ENCODE measurements at places on chromosomes 12 and 14.

DNA sequence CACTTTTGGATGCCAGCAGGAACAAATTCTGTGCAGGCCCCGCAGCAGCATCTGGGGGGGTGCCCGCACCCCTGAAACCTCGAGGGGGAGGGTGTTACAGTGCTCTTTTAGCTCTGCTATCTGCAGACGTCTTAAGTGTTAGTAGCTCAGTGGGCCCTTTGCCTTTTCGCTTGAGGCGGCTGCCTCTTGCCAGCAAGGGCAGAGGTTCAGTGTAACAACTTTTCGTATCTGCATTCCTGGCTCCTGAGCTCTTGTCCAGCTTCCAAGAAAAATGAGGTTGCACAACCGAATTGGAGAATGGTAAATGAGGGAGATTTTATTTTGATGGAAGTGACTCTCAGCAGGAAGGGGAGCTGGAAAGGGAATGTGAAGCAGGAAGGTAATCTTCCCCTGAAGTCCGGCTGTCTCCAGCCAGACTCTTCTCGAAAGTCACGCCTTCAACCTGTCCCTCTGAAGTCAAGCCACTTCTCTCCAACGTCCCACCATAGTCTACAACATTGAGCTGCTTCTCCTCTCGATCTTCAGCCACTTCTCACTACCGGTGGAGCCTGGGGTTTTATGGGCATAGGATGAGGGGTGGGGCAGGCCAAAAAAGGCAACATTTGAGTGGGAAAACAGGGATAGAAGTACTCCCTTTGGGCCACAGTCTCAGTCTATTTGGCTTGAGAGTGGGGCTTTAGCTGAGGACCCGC lies 17.8 kb downstream of the TAS2R50 start:
- DNase-seq: peak; percentile 44

GRCh38 chr14:100747021-100747586 lies 20.4 kb downstream of the DLK1 start:
- DNase-seq: peak; percentile 64

DNA sequence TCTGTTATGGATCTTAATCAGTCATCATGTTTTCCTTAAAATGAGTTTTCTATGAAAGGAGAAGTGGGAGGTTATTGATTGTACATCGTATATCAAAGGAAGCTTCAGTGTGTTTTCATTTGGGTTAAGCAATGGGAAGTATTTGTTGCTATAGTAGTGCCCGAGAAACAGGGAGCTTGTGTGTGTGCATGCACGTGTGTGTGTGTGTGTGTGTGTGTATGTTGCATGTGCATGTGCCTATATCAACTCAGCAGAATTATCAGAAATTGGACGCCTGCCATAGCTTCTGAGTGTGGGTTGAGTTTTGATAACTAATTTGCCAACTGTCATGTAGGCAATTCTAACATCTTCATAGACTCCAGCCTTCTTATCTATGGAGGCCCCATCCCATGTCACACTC lies 246.1 kb upstream of the CRY1 start:
- DNase-seq: no peak

DNA sequence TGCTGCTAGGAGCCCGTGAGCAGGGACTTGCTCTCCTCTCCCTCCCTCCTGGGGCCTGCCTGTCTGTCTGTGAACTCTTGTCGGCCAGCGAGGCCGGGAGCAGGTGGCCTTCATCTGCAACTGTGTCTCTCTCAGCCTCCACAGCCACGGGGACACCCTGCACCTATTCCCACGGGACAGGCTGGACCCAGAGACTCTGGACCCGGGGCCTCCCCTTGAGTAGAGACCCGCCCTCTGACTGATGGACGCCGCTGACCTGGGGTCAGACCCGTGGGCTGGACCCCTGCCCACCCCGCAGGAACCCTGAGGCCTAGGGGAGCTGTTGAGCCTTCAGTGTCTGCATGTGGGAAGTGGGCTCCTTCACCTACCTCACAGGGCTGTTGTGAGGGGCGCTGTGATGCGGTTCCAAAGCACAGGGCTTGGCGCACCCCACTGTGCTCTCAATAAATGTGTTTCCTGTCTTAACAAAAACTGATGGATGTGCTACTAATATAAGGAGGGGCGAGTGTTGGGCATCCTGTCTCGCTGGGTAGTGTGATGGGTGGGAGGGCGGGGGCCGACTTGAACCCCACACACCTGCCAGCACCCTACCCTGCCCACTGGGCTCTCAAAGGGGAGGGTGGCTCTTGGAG lies 34.8 kb downstream of the MEG3 start:
- DNase-seq: peak; percentile 36

DNA sequence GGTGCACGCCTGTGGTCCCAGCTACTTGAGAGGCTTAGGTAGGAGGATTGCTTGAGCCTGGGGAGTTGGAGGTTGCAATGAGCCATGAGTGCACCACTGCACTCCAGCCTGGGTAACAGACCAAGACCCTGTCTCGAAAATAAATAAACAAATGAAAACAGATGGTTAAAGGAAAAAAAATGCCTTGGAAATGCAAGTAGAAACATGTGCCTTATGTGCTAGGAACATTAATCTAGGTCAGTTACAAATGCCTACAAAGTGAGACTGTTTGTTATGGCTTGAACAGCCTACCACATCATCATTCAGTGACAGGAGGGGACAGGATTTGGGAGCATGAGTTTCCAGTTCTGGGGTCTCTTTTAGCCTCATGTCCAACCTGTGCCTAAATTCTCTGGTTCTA lies 52.4 kb upstream of the BCAT1 start:
- no peak for DNase-seq

DNA sequence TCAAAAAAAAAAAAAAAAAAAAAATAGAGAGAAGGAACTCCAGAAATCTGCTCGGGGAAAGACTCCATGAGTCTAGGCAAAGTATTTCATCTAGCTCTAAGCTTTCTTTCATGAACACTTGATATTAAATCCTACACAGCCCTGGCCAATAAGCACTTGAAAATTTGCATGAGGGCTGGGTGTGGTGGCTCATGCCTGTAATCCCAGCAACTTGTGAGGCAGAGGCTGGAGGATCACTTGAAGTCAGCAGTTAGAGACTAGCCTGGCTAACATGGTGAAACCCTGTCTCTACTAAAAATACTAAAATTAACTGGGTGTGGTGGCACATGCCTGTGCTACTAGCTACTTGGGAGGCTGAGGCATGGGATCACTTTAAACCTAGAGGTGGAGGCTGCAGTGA lies 13.1 kb upstream of the METAP2 start:
- DNase-seq: no peak

- no peak for DNase-seq
These were observed 8.2 kb upstream of the WASHC4 start for GRCh38 chr12:105099356-105099755.

DNA sequence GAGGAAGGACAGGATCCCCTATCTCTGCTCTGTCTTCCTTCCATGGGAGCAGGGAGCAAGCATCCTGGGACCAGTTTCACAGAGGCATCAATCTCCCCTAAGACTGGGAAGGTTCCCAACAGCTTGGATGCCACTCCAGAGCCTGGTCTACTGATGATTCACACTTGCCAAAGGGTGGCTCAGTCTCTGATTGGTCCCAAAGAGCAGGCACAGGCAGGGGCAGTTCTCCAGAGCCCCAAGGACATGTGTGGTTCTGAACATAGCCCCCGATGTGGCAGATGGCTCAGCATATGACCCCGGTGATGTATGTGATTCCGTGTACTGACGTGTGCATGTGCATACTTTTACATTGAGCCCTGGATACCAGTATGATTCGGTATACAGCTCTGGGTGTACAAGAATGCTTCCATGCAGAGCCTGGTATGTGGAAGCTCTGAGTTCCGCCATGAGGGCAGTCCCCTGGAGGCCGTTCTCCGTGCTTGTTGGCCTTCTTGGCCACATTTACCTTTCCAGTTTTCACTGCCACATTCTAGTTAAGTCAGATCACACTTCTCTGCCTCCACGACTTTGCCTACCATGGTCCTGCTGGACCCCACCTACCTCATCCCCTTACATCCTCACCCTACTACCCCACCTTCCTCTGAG lies 21.2 kb downstream of the ITGA7 start:
- DNase-seq: no peak

DNA sequence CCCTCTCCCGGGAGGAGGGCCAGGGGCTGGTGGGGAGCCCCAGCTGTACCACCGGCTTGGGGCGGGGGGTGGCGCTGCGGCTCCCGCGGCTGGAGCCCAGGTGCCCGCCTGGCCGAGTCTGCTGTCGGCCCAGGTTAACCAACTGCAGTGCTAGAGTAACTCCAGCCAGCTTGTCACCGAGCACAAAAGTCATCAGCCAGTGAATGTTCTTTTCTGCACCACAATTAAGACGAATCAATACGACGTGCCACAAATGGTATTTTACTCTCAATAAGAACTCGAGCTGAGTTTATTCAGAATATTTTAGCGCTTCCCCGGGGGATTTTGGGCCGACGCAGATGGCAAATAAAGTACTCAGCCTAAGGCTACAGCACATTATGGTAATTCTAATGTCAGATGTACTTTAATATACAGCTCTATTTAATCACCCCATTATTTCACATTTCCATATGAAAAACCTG lies 83.2 kb downstream of the BCL11B start:
- no peak for DNase-seq

DNA sequence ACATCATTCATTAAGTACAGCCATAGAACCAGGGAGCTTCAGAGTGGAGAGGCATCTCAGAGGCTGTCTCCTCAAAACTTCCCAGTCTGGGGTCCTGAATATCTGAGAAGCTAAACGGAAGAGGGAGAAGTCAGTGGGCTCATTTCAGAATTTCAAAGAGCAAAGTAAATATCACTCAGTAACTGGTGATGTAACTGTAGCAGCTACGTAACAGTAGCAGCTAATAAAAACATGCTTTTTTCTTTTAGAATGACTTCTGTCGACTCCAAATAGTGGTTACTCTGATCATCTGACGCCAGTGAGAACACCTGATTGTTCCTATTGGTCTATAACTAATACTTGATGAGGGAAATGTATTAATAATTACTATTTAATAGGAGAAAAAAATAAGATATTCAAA lies 383.3 kb downstream of the DPF3 start:
- DNase-seq: no peak

GRCh38 chr12:76720068-76720467 lies 43.8 kb upstream of the ZDHHC17 start:
- DNase-seq: no peak

DNA sequence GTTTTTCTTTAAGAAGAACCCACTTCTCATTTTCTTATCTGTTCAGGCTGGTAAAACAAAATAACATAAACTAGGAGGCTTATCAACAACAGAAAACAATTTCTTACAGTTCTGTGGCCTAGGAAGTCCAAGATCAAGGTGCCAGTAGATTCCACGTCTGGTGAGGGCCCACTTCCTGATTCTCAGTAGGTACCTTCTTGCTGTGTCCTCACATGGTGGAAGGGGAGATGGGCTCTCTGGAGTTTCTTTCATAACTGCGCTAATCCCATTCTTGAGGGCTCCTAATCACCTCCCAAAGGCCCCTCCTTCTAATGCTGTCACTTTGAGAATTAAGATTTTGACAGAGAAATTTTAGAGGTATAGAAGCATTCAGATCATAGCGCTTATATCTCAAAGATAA lies 33.4 kb downstream of the TXNRD1 start:
- no peak for DNase-seq

GRCh38 chr14:72966038-72966437 lies 39.8 kb downstream of the DCAF4 start:
- no peak for DNase-seq

- DNase-seq: no peak
These were observed 126.1 kb upstream of the PTPRQ start for GRCh38 chr12:80317899-80318298.

GRCh38 chr12:81800298-81801148 lies 41.4 kb upstream of the PPFIA2 start:
- no peak for DNase-seq

GRCh38 chr14:55117803-55118441 lies 11.1 kb upstream of the LGALS3 start:
- no peak for DNase-seq

GRCh38 chr12:42936991-42937390 lies 347.4 kb upstream of the PRICKLE1 start:
- no peak for DNase-seq

- DNase-seq: no peak
These were observed 21.2 kb upstream of the RNASE1 start for GRCh38 chr14:20823859-20824258.

DNA sequence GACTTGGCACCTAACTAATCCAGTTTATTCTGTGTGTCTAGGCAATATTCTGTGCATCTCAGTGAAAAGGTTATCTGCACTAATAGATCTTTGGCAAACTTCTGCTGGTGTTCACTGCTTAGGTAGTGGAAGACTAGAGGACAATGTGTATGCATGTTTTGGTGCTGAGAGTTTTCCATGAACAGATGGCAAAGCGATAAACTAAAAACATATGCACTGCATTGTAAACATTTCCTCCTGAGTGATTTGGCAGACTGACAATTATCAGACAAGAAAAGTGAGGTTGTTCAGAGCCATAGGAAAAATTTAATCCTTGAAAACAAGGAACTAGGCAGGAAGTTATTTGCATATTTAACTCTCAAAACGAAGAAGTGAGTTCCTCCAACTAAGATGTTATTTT lies 400.4 kb downstream of the ATP23 start:
- no peak for DNase-seq

- DNase-seq: no peak
These were observed 506.0 kb downstream of the DIO2 start for GRCh38 chr14:79705126-79705894.

GRCh38 chr12:4196805-4197420 lies 76.6 kb upstream of the CCND2 start:
- DNase-seq: no peak

GRCh38 chr12:108307006-108307405 lies 32.1 kb downstream of the CMKLR1 start:
- DNase-seq: no peak

DNA sequence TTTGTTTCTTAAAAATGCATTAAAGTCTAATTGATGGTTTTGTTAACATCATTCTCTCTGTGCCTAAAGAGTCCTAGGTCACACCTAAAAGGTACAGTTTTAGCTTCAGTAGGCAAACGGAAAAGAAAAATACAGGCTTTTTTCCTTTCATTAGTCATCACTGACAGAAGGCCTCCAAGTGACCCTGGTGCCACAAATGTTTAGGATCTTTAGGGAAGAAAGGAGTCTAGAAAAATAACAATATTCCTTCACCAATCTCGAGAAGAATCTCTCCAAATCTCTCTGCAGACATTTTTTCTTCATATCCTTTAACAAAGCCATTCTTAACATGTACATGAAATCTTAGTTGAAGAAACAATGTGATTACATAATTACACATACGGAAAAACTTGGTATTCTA lies 2.0 kb downstream of the DENND5B start:
- no peak for DNase-seq

- DNase-seq: no peak
These were observed 49.0 kb upstream of the MSRB3 start for GRCh38 chr12:65229441-65229840.

GRCh38 chr14:73726025-73726961 lies 12.1 kb upstream of the PNMA1 start:
- no peak for DNase-seq

DNA sequence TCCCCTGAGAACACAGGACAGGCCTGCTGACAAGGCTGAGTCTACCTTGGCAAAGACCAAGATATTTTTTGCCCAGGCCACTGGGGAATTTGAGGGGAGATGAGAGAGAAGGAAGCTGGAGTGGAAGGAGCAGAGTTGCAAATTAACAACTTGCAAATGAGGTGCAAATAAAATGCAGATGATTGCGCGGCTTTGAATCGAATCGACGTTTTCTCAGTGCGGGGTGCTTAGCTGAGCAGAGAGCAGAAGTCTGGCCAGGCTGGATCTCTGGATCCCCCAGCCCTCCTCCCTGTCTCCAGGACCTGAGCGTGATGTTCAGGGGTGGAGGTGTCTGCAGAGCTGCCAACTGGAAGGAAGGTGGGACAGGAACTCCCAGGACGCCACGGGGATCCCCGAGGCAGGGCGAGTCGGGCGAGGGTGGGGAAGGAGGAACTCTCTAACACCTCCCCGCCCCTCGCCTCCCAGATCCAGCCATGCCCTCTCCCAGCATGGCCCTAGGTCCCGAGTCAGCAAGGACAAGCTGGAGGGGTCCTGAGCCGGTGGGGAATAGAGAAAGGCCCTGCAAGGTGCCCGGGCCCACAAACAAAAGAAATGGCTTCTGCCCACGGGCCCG lies 527 bp upstream of the CARMIL3 start:
- no peak for DNase-seq

Measured in lower lobe of right lung (tissue), 2 donors.